PC-3 (cell line): ENCODE measurements at places on chromosomes 13 and 19. TPM values are rescaled to one million over a fixed set of nuclear protein-coding genes. Genes with fewer than 3 reads are reported as not detected.
A peak's percentile ranks its signal among the peaks of the same experiment; 100 is the strongest.

RPL13A gene
- 3,023 and 3,169 TPM in 2 replicates for total RNA-seq

ZNF550 gene
- 3.1 and 4.2 TPM in 2 replicates for total RNA-seq

CLEC11A gene
- 2.3 and 2.4 TPM in 2 replicates for total RNA-seq

GPR4 gene
- total RNA-seq = 3.1 and 3.7 TPM in 2 replicates

PRSS57 gene
- total RNA-seq = not detected in 2 replicates

PABPC3 gene
- total RNA-seq = 0.17 and 0.26 TPM in 2 replicates

GPR12 gene
- total RNA-seq = not detected in 2 replicates

DNA sequence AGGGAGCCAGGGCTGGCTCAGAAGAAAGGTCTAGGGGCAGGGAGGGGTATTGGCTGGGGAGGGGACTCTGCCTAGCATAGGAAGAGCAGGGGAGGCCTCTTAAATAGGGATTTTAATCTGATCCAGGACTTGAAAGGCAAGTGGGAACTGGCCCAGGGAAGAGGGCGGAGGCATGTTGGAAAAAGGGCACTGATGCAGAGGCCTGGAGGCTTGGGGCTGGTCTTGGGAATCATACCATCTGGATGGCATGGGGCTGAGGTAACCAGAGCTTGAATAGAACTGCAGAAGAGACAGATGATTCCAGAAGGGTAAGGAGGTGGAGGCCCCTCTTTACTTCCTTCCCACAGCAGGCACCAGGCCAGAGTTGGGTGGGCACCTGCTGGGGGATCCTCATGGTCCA lies 29.1 kb downstream of the CERS4 start:
- H3K4me1 ChIP-seq = peaks cover 8% of the 10 kb centered on the region
- no peaks in the 10 kb centered on the region for H3K27me3 ChIP-seq
- no peak for DNase-seq
- H3K4me3 ChIP-seq = no peak overlapping the region

- no peaks in the 10 kb centered on the region for H3K4me1 ChIP-seq
- no peaks in the 10 kb centered on the region for H3K27me3 ChIP-seq
- DNase-seq = no peak
- H3K4me3 ChIP-seq = no peak overlapping the region
These were observed 232.0 kb downstream of the PCDH20 start for GRCh38 chr13:61183670-61184069.

GRCh38 chr19:34319785-34320184 lies 45.2 kb upstream of the GPI start:
- no peak overlapping the region for H3K27ac ChIP-seq
- H3K4me1 ChIP-seq = peaks cover 16% of the 10 kb centered on the region; the same call in 1 of the 2 replicates
- no peaks in the 10 kb centered on the region for H3K36me3 ChIP-seq
- H3K27me3 ChIP-seq = no peaks in the 10 kb centered on the region

GRCh38 chr13:42420304-42420703 lies 148.4 kb downstream of the AKAP11 start:
- no peaks in the 10 kb centered on the region for H3K36me3 ChIP-seq
- no peaks in the 10 kb centered on the region for H3K4me1 ChIP-seq
- H3K4me3 ChIP-seq = no peak overlapping the region
- no peak for DNase-seq

DNA sequence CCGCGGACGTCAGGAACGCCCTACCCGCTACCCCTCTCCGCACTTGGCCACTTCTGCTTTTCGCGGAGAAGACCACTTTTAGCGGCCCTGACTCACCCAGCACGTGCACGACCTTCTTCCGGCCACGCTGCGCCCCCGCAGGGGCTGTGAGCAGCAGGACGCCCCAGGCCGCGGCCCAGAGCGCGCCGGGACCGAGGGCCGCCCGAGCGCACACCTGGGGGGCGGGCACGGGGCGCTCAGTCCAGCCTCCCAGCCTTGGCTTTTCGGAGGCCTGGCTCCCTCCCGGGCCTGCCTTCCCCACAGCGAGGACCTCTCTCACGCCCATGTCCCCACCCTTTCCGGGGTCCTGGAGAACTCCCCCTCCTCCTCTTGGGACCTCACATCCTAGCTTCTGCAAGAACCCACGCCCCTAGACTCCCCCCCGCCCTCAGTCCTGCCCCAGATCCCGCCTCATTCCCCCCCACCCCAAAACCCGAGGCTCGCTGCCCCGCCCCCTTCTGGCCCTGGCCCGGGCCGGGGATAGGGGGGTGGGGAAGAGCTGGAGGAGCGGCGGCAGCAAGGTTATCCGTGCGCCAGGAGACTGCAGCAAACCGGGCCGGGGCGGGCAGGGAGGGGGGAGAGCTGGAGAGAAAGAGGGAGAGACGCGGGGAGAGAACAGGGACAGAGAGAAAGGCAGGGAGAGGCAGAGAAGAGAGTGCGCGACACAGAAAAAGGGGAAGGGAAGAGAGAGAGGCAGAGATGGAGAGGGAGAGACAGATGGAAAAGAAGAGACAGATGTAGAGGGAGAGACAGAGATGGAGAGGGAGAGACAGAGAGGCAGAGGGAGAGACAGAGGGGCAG lies 11.5 kb downstream of the TM6SF2 start:
- no peaks in the 10 kb centered on the region for H3K36me3 ChIP-seq
- H3K27me3 ChIP-seq = peaks cover 14% of the 10 kb centered on the region
- DNase-seq = no peak
- no peak overlapping the region for H3K27ac ChIP-seq
- no peak overlapping the region for H3K4me3 ChIP-seq

DNA sequence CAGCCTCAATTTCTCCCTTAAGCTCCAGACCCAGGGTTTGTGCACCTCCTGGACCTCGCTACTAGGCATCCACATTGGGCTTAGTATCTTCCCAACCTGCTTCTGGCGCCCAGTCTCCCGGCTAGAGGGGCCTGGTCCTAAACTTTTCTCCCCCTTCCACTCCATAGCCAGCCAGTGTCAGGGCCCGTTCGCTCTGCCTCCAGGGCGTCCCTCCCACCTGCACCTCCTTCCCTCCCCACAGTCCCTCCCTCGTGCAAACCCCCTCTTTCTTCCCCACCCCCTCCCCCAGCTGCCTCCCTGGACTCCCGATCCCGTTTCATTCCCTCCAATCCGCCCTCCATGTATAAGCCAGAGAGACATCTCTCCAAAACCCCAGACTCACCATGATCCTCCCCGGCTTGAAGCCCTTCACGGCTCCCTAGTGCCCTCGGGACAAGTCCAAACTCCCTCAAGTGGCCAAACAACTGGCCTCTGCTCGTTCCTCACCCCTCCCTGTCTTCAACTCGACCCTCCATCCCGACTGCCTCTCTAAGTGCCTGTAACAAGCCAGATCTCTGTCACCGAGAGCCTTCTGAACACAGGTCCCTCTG lies 997 bp upstream of the SAMD4B start:
- no peaks in the 10 kb centered on the region for H3K36me3 ChIP-seq
- H3K27ac ChIP-seq = no peak overlapping the region
- H3K27me3 ChIP-seq = no peaks in the 10 kb centered on the region
- peaks cover 12% of the 10 kb centered on the region for H3K4me1 ChIP-seq
- DNase-seq = peak; percentile 9
- peak overlapping the region; percentile 76 for H3K4me3 ChIP-seq

GRCh38 chr19:15331419-15332310 lies 674 bp downstream of the BRD4 start:
- peak overlapping the region; percentile 81 for H3K27ac ChIP-seq
- DNase-seq = peak; percentile 43
- H3K4me1 ChIP-seq = peaks cover 24% of the 10 kb centered on the region
- no peaks in the 10 kb centered on the region for H3K27me3 ChIP-seq

DNA sequence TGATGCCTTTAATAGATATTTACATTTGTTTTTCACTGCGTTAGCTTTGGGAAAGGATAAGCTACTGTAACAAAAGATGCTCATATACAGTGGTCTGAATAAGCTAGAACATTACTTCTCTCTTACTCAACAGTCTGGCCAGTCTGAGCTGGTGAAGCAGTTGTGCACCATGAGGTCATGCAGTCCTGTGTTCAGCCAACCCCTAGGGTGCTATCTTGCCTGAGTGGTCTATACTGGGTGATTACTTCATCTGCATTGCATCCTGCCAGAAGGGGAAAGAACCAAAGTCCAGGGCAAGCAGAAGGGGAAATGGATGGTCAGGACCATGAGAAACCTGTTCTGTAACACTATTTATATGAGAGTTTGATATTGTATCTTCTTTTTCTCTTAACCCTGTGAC lies 31.5 kb downstream of the ERCC5 start:
- no peaks in the 10 kb centered on the region for H3K27me3 ChIP-seq
- no peak overlapping the region for H3K4me3 ChIP-seq
- no peak for DNase-seq

DNA sequence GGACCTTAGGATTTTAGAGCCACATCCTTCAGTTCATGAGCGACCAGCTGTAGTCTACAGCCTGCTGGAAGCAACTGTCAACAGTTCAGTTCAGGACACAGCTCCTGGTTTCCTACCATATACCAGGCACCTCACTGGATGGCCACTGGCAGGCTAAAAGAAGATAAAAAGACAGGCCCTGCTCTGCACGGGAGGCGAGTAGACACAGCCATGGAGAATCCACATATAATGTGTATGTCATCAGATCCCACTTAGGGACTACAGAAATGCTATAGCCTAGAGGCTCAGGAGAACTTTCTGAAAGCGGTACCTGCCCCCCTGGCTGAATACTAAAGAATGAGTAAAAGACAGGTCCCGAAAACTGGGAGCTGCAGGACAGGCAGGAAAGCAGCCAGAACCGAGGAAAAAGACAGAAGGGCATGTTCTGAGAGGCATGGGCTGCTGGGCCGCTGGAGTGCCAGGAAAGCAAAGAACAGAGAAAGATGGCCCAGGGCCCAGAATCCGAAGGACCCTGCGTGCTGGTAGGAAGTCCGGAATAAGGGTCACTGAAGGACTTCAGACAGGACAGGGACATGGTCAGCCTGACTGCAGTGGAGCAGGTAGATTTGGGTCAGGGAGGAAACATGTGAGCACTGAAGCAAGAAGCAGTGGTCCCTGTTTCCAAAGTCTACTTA lies 23.5 kb downstream of the DZIP1 start:
- no peak overlapping the region for H3K4me3 ChIP-seq
- H3K4me1 ChIP-seq = no peaks in the 10 kb centered on the region
- H3K27me3 ChIP-seq = no peaks in the 10 kb centered on the region
- no peak overlapping the region for H3K27ac ChIP-seq

DNA sequence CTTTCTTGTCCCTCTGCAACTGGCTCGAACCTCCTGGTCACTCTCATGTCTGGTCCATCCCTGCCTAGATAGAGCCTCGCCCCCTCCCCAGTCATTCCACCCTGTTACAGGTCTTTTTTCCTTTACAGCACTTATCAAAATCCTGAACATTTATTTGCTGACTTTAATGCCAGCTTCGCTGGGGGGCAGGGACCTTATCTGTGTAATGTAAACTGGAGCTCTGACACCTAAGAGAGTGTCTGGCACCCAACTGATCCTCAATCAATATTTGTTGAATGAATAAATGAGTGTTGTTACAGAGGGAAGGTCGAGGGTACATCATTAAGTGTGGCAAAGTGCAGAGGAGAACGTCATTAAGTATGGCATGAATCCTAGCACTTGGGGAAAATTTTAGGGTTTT lies 16.7 kb downstream of the FAAP24 start:
- no peaks in the 10 kb centered on the region for H3K27me3 ChIP-seq
- DNase-seq = no peak
- H3K36me3 ChIP-seq = peaks cover 4% of the 10 kb centered on the region; the same call in 1 of the 2 replicates

GRCh38 chr19:15417699-15418098 lies 1.1 kb downstream of the AKAP8L start:
- no peak overlapping the region for H3K27ac ChIP-seq
- H3K36me3 ChIP-seq = peaks cover 23% of the 10 kb centered on the region
- DNase-seq = peak; percentile 6

- H3K4me3 ChIP-seq = no peak overlapping the region
- no peaks in the 10 kb centered on the region for H3K4me1 ChIP-seq
- H3K27me3 ChIP-seq = no peaks in the 10 kb centered on the region
- no peak overlapping the region for H3K27ac ChIP-seq
- H3K36me3 ChIP-seq = no peaks in the 10 kb centered on the region
- no peak for DNase-seq
These were observed 12.6 kb upstream of the MAB21L1 start for GRCh38 chr13:35489050-35489449.

DNA sequence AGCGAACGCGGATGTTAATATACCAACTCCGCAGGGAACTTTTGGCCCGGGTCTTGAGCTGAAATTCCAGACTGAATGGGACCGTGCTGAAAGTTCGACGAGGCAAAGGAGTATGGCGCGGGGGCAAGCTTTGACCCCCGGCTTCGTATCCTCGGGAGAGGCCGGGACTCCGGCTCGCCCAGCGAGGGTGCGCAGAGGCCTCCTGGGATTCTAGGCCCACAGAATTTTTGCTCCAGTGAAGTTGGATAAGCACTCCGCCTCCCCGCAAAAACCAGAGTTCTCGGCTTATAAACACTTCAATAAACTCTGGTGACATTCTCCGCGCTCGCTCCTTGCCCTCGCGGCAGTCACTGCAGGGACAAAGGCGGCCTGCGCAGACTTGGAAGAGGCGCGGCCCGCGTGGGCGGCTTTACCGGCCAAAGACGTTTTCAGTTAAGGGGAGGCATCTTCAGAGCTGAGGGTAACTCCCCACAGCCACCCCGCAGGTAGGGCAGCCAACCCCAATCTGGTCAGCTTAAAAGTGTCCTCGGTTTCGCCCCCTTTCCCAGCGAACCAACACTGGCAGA lies 112.6 kb downstream of the KCNRG start:
- H3K4me1 ChIP-seq = peaks cover 21% of the 10 kb centered on the region; the same call in 1 of the 2 replicates
- no peak for DNase-seq
- no peak overlapping the region for H3K4me3 ChIP-seq
- H3K36me3 ChIP-seq = no peaks in the 10 kb centered on the region
- no peaks in the 10 kb centered on the region for H3K27me3 ChIP-seq

- no peak overlapping the region for H3K4me3 ChIP-seq
- DNase-seq = peak; percentile 45
- no peaks in the 10 kb centered on the region for H3K27me3 ChIP-seq
- H3K36me3 ChIP-seq = peaks cover 57% of the 10 kb centered on the region
- no peak overlapping the region for H3K27ac ChIP-seq
These were observed 11.2 kb upstream of the CEACAM19 start for GRCh38 chr19:44660081-44660480.

- H3K27me3 ChIP-seq = no peaks in the 10 kb centered on the region
- H3K4me3 ChIP-seq = no peak overlapping the region
- no peak overlapping the region for H3K27ac ChIP-seq
- H3K4me1 ChIP-seq = peaks cover 15% of the 10 kb centered on the region
- DNase-seq = no peak
These were observed 153.8 kb downstream of the DCT start for GRCh38 chr13:94325650-94326049.

GRCh38 chr13:110651726-110652230 lies 36.4 kb downstream of the NAXD start:
- H3K4me1 ChIP-seq = no peaks in the 10 kb centered on the region
- no peaks in the 10 kb centered on the region for H3K36me3 ChIP-seq
- H3K27ac ChIP-seq = no peak overlapping the region
- DNase-seq = no peak
- no peaks in the 10 kb centered on the region for H3K27me3 ChIP-seq

- H3K27me3 ChIP-seq = no peaks in the 10 kb centered on the region
- no peak for DNase-seq
- no peaks in the 10 kb centered on the region for H3K36me3 ChIP-seq
- no peak overlapping the region for H3K27ac ChIP-seq
- H3K4me1 ChIP-seq = no peaks in the 10 kb centered on the region
These were observed 5.2 kb upstream of the DPP9 start for GRCh38 chr19:4728871-4729270.

GRCh38 chr13:31890946-31891345 lies 140.6 kb upstream of the FRY start:
- no peak overlapping the region for H3K27ac ChIP-seq
- 0 out of 2 replicates have a peak, but pooled peaks cover 4% of the 10 kb centered on the region for H3K27me3 ChIP-seq
- H3K4me3 ChIP-seq = no peak overlapping the region
- H3K36me3 ChIP-seq = no peaks in the 10 kb centered on the region
